ENCODE measurements at places on chromosomes 1 and 21.

DNA sequence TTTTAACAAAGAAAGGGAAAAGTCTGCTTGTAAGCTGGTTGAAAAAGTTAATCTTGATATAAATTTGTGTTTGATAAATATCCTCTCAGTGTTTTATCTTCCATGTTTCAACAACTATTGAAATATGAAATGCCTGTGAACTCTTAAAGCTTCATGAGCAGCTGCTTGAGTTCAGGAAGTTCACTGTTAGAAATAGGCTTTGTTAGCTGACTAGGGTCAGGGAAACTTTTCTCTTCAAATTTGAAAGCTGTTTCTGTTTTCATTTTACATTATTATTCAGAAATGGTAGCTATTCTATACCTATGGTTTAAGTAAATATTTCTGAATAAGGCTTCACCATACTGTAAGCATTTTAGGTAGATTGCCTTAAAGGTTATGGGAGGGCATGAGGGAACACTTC, 191.7 kb downstream of the HS2ST1 start:
- H3K27me3 ChIP-seq = no peaks in the 10 kb centered on the region
- H3K4me3 ChIP-seq = no peak overlapping the region
- no peak for DNase-seq
- peaks cover 13% of the 10 kb centered on the region for H3K4me1 ChIP-seq
- no peaks in the 10 kb centered on the region for H3K36me3 ChIP-seq
- H3K27ac ChIP-seq = no peak overlapping the region

- H3K27me3 ChIP-seq = peaks cover 9% of the 10 kb centered on the region
- DNase-seq = no peak
- no peak overlapping the region for H3K4me3 ChIP-seq
- no peak overlapping the region for H3K27ac ChIP-seq
- no peaks in the 10 kb centered on the region for H3K4me1 ChIP-seq
- no peaks in the 10 kb centered on the region for H3K36me3 ChIP-seq
These were observed 525.3 kb upstream of the DAB1 start for GRCh38 chr1:57949168-57949567.

- H3K4me3 ChIP-seq = no peak overlapping the region
- H3K36me3 ChIP-seq = peaks cover 11% of the 10 kb centered on the region
- no peak for DNase-seq
These were observed 101.0 kb downstream of the SIM2 start for GRCh38 chr21:36799869-36800268.

DNA sequence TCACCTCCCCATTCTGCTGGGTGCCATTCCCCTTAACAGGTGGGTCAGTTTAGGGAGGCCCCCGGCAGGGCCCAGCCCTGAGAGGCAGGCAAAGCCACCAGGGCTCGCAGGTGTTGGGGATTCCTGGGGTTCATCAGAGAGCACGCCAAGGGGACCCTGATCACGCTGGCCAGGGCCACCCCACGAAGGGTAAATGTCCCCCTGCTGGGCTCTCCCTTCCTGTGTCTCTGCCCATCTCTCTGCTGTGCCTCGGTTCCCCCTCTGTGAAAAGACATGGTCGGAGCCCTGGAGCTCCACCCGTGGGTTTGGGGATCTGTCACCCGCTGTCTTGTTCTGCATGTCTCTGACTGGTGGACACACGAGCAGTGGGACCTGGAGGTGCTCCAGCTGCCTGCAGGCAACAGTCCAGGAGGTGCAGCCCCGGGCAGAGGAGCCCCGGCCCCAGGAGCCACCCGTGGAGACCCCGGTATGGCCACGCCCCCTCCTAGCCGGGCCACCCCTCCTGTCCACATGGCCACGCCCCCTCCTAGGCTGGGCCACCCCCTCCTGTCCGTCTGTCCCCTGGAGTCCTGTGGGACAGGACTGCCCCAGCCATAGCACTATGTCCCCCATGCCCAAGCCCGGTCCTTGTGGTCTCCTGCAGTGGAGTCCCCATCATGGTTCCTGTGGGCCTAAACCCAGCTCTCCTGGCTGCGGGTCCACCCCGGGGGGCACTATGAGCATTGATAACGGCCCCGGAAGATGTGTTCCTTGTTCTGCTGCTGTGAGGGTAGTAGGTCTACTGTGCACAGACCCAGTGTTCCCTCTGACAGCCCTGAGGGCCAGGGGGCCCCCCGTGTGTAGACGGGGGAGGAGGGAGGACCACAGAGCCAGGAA, 6.5 kb downstream of the AIRE start:
- no peak overlapping the region for H3K4me3 ChIP-seq
- H3K27me3 ChIP-seq = no peaks in the 10 kb centered on the region
- H3K27ac ChIP-seq = no peak overlapping the region
- DNase-seq = no peak

- H3K27ac ChIP-seq = no peak overlapping the region
- no peak for DNase-seq
- H3K27me3 ChIP-seq = peaks cover 15% of the 10 kb centered on the region
- no peaks in the 10 kb centered on the region for H3K36me3 ChIP-seq
- no peaks in the 10 kb centered on the region for H3K4me1 ChIP-seq
These were observed 80.5 kb downstream of the VCAM1 start for GRCh38 chr1:100799954-100800612.

GRCh38 chr1:222865718-222866117, 50.9 kb downstream of the DISP1 start:
- no peaks in the 10 kb centered on the region for H3K27me3 ChIP-seq
- H3K4me1 ChIP-seq = no peaks in the 10 kb centered on the region
- no peak overlapping the region for H3K4me3 ChIP-seq
- H3K27ac ChIP-seq = no peak overlapping the region
- no peak for DNase-seq

DNA sequence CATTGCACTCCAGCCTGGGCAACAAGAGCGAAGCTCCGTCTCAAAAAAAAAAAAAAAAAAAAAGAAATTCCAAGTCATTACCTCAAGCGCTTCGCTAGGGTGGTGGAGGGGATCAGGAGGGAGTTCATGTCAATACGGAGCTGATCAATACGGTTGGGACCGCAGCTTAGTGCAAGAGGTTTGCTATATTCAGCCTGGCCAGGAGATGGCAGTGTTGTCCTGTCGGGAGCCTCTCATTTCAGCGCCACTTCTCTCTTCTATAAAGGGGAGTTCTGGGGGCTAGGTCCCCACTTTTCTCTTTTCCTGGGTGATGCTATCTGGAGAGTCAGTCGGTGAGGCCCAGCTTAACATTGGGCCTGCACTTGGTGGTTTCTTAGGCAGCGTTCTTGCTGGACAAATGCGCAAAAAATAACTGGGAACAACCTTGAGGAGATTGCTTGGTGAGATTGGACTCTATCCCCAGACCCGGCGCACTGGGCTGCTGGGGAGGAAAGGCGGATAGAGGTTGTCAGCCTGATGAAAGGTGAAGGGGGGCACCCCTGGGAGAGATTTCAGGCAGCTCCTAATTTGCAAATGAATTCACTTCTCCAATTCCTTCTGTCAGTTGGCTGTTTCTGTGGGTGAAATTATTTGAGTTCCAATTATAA, 40.4 kb downstream of the KIAA0040 start:
- H3K4me3 ChIP-seq = no peak overlapping the region
- peaks cover 41% of the 10 kb centered on the region for H3K27me3 ChIP-seq
- DNase-seq = peak; percentile 62
- H3K27ac ChIP-seq = peak overlapping the region; percentile 18
- no peaks in the 10 kb centered on the region for H3K36me3 ChIP-seq

DNA sequence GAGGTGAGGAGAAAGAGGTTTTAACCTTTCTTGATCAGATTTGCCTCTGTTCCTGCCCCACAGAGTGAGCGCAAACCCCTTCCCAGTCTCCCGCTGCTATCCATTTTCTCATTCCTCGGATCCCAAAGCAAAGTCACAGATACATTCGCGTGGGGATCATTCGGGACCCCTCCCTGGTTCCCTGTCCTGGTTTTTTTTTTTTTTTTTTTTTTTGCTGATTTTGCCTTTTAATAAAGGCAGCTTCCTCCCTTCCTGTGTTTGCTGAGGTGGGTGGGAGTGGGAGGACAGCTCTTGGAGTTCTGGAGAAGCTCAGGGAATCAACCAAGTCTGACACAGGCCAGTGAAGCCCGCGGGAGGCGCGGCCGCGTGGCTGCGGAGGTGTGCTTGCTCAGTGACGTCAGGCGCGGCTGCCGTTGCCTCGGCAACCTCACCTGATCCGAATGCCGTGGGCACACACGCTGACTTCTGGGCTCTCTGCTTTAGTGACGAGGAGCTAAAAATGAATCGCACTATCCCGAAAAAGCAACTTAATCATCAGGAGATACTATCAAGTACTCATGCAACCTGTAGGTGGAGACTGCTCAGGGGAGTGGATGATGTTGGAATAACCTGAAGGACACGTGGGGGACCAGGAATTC, 106.4 kb downstream of the TBX19 start:
- peak overlapping the region; percentile 53 for H3K4me3 ChIP-seq
- H3K4me1 ChIP-seq = peaks cover 23% of the 10 kb centered on the region
- no peaks in the 10 kb centered on the region for H3K27me3 ChIP-seq
- DNase-seq = peak; percentile 76

GRCh38 chr1:201939148-201939547, 7.2 kb downstream of the LMOD1 start:
- no peaks in the 10 kb centered on the region for H3K36me3 ChIP-seq
- no peak for DNase-seq
- H3K4me1 ChIP-seq = peaks cover 10% of the 10 kb centered on the region
- H3K27ac ChIP-seq = no peak overlapping the region
- H3K27me3 ChIP-seq = no peaks in the 10 kb centered on the region

DNA sequence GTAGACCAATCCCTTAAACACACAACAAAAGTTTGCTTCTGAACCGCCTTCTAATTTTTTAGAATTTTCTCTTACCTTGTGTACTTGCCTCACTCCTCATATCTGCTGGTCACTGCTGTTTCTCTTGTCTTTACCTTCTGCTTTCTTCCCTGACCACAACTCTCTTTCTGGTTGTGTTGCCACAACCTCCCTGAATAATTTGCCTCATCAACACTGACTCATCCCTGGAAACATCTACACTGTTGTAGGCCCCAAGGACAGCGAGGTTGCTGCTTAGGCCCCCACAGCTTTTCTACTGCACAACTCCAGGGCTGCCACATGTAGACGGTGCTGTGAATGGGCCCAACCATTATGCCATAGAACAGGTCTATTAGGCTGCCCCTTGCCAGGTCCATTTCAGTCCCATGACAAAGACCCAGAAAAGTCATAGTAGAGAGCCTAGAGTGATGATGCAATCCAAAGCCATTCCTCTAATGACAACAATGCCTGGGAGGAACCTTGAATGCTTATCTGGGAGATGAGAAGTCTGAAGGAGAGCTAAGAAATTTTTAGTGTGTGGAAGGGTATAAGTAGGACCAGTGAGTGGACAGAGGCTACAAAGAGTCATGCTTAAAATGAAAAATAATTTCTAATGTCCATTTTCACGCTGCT, 36.6 kb upstream of the LCE5A start:
- no peaks in the 10 kb centered on the region for H3K27me3 ChIP-seq
- H3K4me3 ChIP-seq = no peak overlapping the region
- no peaks in the 10 kb centered on the region for H3K36me3 ChIP-seq
- peak overlapping the region; percentile 28 for H3K27ac ChIP-seq

DNA sequence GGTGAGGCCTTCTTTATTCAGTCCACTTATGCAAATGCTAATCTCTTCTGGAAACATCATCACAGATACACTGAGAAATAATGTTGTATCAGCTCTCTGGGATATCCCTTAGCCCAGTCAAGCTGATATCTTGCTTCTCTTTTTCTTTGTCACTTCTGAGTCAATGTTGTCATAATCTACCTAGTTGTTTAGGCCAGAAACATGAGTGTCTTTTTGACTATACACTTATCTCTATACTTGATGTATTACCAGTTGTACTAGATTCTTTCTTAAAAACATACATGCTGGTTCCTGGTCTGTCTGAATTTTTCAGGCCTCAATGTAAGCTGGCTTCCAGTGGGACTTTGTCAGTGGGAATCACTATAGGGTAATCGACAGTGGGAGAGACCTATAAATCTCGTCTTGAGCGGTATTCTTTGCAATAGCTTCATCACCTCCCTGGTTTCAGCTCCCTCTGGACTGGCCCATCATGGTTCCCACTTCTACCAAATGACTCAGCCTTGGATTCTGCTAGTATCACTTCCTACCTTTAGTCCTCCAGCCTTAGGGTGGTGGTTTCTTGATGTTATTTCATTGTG, 135.2 kb upstream of the CYYR1 start:
- no peak overlapping the region for H3K4me3 ChIP-seq
- no peak for DNase-seq
- peaks cover 6% of the 10 kb centered on the region for H3K4me1 ChIP-seq

- H3K36me3 ChIP-seq = no peaks in the 10 kb centered on the region
- no peak overlapping the region for H3K27ac ChIP-seq
- no peaks in the 10 kb centered on the region for H3K4me1 ChIP-seq
These were observed 175.6 kb upstream of the DAB1 start for GRCh38 chr1:57599236-57599994.

DNA sequence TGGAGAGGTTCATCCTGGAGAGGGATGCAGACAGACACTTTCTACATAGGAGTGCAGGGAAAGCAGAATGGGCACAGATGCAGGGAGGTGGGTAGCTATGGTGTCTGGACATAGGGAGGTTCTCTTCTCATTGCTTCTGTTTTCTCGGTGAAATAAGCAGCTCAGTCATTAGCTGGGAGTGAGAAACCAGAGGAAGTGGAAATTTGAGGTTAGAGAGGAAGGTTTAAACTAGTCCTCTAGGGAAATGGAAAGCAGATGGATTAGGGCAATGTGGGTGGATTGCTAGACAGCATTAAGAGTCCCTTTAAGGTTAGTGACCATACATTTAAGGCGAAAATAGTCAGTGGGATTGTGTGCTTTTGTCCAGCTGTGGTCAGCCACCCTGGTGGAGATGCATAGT, 39.6 kb downstream of the MPZL1 start:
- no peaks in the 10 kb centered on the region for H3K27me3 ChIP-seq
- no peak for DNase-seq
- no peak overlapping the region for H3K4me3 ChIP-seq

- no peaks in the 10 kb centered on the region for H3K36me3 ChIP-seq
- H3K4me1 ChIP-seq = no peaks in the 10 kb centered on the region
- DNase-seq = no peak
- no peak overlapping the region for H3K4me3 ChIP-seq
- peaks cover 72% of the 10 kb centered on the region for H3K27me3 ChIP-seq
These were observed 28.4 kb downstream of the BCL9 start for GRCh38 chr1:147569587-147570241.

- no peaks in the 10 kb centered on the region for H3K36me3 ChIP-seq
- DNase-seq = peak; percentile 74
- H3K27me3 ChIP-seq = no peaks in the 10 kb centered on the region
- H3K4me3 ChIP-seq = no peak overlapping the region
- H3K4me1 ChIP-seq = no peaks in the 10 kb centered on the region
These were observed 40.9 kb upstream of the SLC6A9 start for GRCh38 chr1:44072204-44072603.

DNA sequence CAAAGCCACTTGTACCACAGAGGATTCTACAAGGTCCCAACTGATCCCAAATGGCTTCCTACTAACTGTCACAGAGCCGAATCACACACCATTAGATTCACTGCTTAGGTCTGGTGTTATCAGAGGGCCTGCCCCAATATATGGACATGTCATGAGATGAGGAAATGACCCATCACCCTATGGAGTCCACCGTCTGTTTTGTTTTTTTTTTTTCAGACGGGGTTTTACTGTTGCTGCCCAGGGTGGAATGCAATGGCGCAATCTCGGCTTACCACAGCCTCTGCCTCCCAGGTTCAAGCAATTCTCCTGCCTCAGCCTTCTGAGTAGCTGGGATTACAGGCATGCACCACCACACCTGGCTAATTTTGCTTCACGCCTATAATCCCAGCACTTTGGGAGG, 83.8 kb upstream of the ETS2 start:
- DNase-seq = peak; percentile 54
- H3K4me1 ChIP-seq = no peaks in the 10 kb centered on the region
- no peak overlapping the region for H3K4me3 ChIP-seq
- H3K27ac ChIP-seq = no peak overlapping the region
- no peaks in the 10 kb centered on the region for H3K36me3 ChIP-seq

- DNase-seq = no peak
- H3K36me3 ChIP-seq = peaks cover 19% of the 10 kb centered on the region
- no peak overlapping the region for H3K4me3 ChIP-seq
- no peak overlapping the region for H3K27ac ChIP-seq
These were observed 15.1 kb downstream of the NRDC start for GRCh38 chr1:51863384-51863783.
